Cardiac muscle cell (in vitro differentiated cells and primary cell): ENCODE measurements at places on chromosomes 7 and 10. TPM values are rescaled to one million over a fixed set of nuclear protein-coding genes. Genes with fewer than 3 reads are reported as not detected.

DNA sequence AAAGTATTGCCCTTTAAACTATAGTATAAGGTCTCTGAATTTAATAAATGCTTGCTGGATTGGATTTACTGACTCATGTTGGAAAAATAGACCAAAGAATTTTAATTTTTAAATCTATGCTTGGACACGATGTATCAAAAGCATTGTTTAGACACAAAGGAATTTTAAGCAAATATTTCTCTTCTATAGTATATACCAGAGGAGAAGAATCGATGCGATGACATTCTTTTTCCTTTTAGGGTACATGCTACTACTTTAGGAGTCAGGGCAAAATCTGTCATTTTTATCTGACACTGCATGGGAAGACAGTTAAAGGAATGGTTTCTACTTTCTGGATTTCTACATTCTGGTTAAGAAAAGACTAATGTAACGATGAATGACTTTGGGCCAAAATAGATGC lies 339.9 kb downstream of the BMPER start:
- no peak for DNase-seq
- H3K27me3 ChIP-seq: no peaks in the 10 kb centered on the region
- H3K27ac ChIP-seq: no peak overlapping the region
- no peaks in the 10 kb centered on the region for H3K36me3 ChIP-seq
- H3K4me1 ChIP-seq: no peaks in the 10 kb centered on the region

GRCh38 chr10:5971315-5971832 lies 6.0 kb downstream of the IL15RA start:
- no peak overlapping the region for H3K27ac ChIP-seq
- no peaks in the 10 kb centered on the region for H3K4me1 ChIP-seq
- no peaks in the 10 kb centered on the region for H3K36me3 ChIP-seq
- H3K4me3 ChIP-seq: no peak overlapping the region

GRCh38 chr10:29636178-29636577 lies 1.4 kb upstream of the SVIL start:
- no peaks in the 10 kb centered on the region for H3K36me3 ChIP-seq
- H3K27ac ChIP-seq: peak overlapping the region; percentile 99
- no peaks in the 10 kb centered on the region for H3K27me3 ChIP-seq
- DNase-seq: no peak

GRCh38 chr7:152869677-152870051 lies 110.1 kb downstream of the ACTR3B start:
- no peaks in the 10 kb centered on the region for H3K27me3 ChIP-seq
- no peak overlapping the region for H3K27ac ChIP-seq
- no peak overlapping the region for H3K4me3 ChIP-seq
- H3K36me3 ChIP-seq: no peaks in the 10 kb centered on the region
- no peaks in the 10 kb centered on the region for H3K4me1 ChIP-seq

GRCh38 chr7:130672146-130672545 lies 3.6 kb upstream of the COPG2 start:
- no peak overlapping the region for H3K4me3 ChIP-seq
- H3K36me3 ChIP-seq: no peaks in the 10 kb centered on the region
- no peak overlapping the region for H3K27ac ChIP-seq
- H3K4me1 ChIP-seq: peaks cover 6% of the 10 kb centered on the region

GRCh38 chr10:120508393-120508792 lies 51.4 kb downstream of the PLPP4 start:
- no peak overlapping the region for H3K4me3 ChIP-seq
- no peaks in the 10 kb centered on the region for H3K27me3 ChIP-seq
- no peaks in the 10 kb centered on the region for H3K4me1 ChIP-seq

GRCh38 chr10:5423771-5424170 lies 11.4 kb downstream of the NET1 start:
- DNase-seq: peak; percentile 39
- no peak overlapping the region for H3K27ac ChIP-seq
- no peak overlapping the region for H3K4me3 ChIP-seq
- H3K36me3 ChIP-seq: no peaks in the 10 kb centered on the region
- no peaks in the 10 kb centered on the region for H3K27me3 ChIP-seq

DNA sequence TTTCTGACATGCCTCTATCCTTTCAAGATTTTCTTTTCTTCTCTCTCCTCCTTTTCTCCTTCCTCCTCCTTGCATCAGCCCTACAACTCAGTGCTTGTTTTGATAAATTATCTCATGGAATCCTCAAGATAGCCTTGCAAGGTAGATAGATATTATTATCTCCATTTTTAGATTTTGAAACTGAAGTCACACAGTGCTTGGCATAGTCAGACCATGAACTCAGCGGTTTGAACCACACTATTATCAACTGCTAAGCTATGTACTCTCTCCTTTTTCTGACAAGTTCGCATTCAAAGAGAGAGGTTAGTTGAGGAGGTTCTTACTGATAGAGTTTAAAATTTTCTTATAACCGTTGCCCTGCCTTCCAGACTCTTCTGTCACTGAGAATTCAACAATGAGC lies 79.1 kb downstream of the SUGCT start:
- DNase-seq: peak; percentile 48
- no peaks in the 10 kb centered on the region for H3K36me3 ChIP-seq
- no peak overlapping the region for H3K4me3 ChIP-seq
- no peaks in the 10 kb centered on the region for H3K4me1 ChIP-seq
- H3K27ac ChIP-seq: no peak overlapping the region
- no peaks in the 10 kb centered on the region for H3K27me3 ChIP-seq

DNA sequence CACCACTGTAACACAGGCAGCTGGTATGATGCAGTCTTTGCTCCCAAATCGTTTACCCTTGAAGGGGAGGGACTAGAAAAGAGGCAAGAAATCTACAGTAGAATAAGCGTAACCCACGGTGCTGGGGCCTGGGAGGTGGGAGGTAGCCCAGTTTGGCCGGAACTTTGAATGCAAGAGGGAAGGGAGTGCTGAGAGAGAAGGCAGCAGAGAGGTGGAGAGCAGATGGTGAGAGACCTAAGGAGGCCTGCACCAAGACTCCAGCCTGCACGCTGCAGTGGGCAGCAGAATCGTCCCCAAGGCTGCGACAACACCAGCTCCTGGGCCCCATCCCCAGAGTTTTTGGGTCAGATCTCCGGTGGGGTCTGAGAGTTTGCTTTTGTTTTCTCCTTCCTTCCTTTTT lies 547.5 kb downstream of the GALNT17 start:
- H3K36me3 ChIP-seq: no peaks in the 10 kb centered on the region
- DNase-seq: no peak
- H3K4me1 ChIP-seq: peaks cover 9% of the 10 kb centered on the region
- no peaks in the 10 kb centered on the region for H3K27me3 ChIP-seq
- H3K4me3 ChIP-seq: no peak overlapping the region
- no peak overlapping the region for H3K27ac ChIP-seq

DNA sequence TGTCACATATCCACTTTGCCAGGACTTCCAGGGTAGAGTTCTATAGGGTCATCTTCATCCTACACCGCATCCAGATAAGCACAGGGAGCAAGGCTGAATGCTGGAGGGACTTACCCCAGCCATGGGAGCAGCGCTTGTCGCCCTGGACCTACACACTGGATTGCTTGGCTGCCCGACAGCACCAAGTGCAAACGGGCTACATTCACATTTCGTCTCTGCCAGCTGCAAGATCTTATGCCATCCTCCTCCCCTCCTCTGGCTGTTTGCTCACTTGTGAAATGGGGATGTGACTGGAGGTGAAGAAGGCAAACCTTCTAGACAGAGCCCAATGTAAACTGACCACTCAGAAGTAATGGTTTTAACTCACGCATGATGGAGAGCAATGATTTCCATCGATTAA lies 1.0 kb downstream of the DDC start:
- no peak overlapping the region for H3K4me3 ChIP-seq
- no peak overlapping the region for H3K27ac ChIP-seq
- no peak for DNase-seq

- no peaks in the 10 kb centered on the region for H3K27me3 ChIP-seq
- DNase-seq: no peak
- H3K4me1 ChIP-seq: peaks cover 8% of the 10 kb centered on the region
- H3K4me3 ChIP-seq: no peak overlapping the region
- no peak overlapping the region for H3K27ac ChIP-seq
Observed at GRCh38 chr10:112817981-112818777, 131.9 kb upstream of the TCF7L2 start.

DNA sequence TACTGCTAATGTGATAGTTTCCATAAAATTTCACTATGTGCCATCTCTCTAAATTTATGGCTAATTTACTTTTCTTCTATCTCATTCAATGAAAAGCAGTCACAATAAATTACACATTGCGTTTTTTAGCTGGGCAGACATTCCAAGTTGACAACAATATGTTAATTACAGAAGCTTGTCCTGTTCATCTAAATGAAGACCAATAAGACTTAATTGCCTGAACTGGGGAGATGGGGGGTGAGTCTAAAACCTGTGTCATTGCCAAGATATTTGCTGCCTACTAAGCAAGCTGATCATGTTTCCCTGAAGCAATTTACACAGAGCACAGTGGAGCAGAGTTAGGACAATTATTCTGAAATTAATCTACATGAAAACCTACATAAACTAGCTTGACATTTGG lies 89.3 kb upstream of the ADRB1 start:
- DNase-seq: no peak
- H3K27ac ChIP-seq: no peak overlapping the region
- no peaks in the 10 kb centered on the region for H3K27me3 ChIP-seq
- no peaks in the 10 kb centered on the region for H3K36me3 ChIP-seq
- H3K4me1 ChIP-seq: no peaks in the 10 kb centered on the region

DNA sequence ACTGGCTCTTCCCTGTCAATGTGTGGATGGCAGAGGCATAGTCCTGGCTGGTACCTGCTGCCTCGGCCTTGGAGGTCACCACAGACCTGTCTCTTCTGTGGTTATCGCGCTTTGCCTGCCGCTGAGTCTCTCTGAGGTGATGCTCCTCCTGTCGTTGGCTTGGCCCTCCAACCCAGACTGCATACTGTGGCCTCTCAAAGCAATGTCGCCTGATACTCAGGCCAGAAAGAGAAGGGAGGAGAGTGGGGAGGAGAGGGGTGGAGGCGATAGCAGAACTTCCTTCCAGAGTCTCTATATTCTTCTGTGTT lies 133.2 kb upstream of the KCNMA1 start:
- no peaks in the 10 kb centered on the region for H3K27me3 ChIP-seq

- no peak for DNase-seq
- no peaks in the 10 kb centered on the region for H3K27me3 ChIP-seq
- H3K36me3 ChIP-seq: no peaks in the 10 kb centered on the region
- H3K4me3 ChIP-seq: no peak overlapping the region
Observed at GRCh38 chr7:108441392-108441955, 14.8 kb downstream of the NRCAM start.

- no peaks in the 10 kb centered on the region for H3K27me3 ChIP-seq
- no peak overlapping the region for H3K4me3 ChIP-seq
- H3K27ac ChIP-seq: no peak overlapping the region
- no peaks in the 10 kb centered on the region for H3K36me3 ChIP-seq
Observed at GRCh38 chr10:119705434-119705831, 20.4 kb upstream of the INPP5F start.

DNA sequence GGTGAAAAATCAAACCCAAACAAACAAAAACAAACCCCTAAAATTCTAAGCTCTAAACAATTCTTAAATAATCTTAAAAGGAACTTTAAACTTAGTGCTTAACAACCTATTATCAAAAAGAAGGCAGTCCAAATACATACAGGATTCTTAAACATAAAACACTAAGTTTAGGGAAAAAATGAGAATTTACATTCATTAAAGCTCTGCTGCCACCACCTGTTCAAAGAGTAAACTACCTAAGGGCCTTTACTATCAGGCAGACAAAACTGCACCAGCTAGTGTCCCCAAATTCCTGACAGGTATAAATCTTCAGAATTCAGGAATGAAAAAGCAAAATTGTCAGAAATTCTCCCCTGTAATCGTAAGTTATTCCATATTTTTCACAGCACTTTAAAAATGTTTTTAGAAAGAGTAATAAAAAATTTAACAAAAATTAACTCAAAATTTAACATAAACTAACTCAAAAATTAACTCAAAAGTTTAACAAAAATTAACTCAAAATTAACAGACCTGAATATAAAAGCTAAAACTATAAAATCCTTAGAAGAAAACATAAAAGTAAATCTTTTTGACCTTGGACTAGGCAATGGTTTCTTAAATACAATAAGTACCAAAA lies 55.1 kb downstream of the PDZD8 start:
- H3K27me3 ChIP-seq: no peaks in the 10 kb centered on the region
- no peak overlapping the region for H3K27ac ChIP-seq
- no peaks in the 10 kb centered on the region for H3K36me3 ChIP-seq
- DNase-seq: peak; percentile 38

- H3K27ac ChIP-seq: no peak overlapping the region
- no peaks in the 10 kb centered on the region for H3K27me3 ChIP-seq
Observed at GRCh38 chr7:98165827-98166667, 45.2 kb upstream of the BHLHA15 start.

DNA sequence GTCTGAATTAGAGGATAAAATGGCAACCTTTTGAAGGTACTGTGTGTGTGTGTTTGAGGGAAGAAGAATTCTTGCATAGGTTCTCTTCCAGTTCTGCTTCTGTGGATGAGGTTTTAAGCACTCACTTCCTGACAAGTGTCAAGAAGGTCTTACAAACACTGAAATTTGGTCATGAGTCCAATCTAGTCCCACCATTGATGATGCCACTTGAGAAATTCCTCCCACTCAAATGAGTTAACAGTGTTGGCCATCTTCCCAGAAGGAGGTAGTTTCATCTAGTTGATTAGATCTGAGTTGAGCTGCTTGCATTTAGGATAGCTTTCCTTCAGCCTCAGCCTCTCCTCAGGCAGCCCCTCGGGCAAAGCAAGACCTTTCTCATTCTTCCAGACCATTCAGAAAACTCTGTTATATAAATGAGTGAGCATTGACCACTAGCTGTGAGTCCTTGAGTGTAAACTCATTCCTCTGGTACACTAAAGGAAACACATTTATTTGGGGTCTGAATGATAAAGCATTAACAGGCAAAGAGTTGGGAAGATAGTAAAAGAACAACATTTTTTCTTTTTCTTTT lies 189.5 kb downstream of the TRIL start:
- H3K27me3 ChIP-seq: no peaks in the 10 kb centered on the region
- no peaks in the 10 kb centered on the region for H3K36me3 ChIP-seq
- no peak overlapping the region for H3K27ac ChIP-seq
- H3K4me1 ChIP-seq: no peaks in the 10 kb centered on the region

DNA sequence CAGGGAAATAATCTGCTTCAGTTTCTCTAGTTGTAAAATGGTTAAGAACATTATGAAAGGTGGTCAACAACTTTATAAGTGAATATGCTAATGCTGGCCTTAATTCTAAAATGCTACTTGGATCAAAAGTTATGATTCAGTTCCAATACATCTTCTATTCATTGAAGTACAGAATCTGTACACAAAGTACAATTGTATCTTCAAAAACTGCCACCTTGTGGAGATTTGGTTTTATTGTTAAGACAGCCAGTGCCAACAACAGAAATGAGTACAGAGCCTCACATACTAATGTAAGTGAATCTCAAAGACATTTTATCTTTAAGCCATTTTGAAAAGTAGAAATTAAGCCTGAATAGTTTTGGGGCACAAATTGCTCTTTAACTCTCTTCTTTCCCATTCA lies 194.0 kb downstream of the CFTR start:
- peaks cover 38% of the 10 kb centered on the region for H3K4me1 ChIP-seq
- no peaks in the 10 kb centered on the region for H3K27me3 ChIP-seq
- peak; percentile 75 for DNase-seq
- no peaks in the 10 kb centered on the region for H3K36me3 ChIP-seq
- H3K4me3 ChIP-seq: no peak overlapping the region

The EIF5AL1 gene
- 0.27 and 0.46 TPM in 2 replicates for total RNA-seq

The EPHA1 gene
- total RNA-seq: 0.30 TPM in 1 of 2 replicates, not detected in the other

The ST8SIA6 gene
- total RNA-seq: not detected in 2 replicates

The FAM241B gene
- 8.5 and 13.7 TPM in 2 replicates for total RNA-seq

The PTPN20 gene
- 0.42 and 0.46 TPM in 2 replicates for total RNA-seq

The PRPS1L1 gene
- not detected in 2 replicates for total RNA-seq

The WDR86 gene
- 71.8 and 130 TPM in 2 replicates for total RNA-seq

The CRTAC1 gene
- 0.30 and 3.1 TPM in 2 replicates for total RNA-seq

The PLOD3 gene
- 45.1 and 52.7 TPM in 2 replicates for total RNA-seq

The TMEM225B gene
- 0.81 and 2.3 TPM in 2 replicates for total RNA-seq

The THNSL1 gene
- 3.9 and 4.5 TPM in 2 replicates for total RNA-seq

The ASB4 gene
- total RNA-seq: not detected in 2 replicates

The PHKG1 gene
- total RNA-seq: 0.21 and 0.81 TPM in 2 replicates

The C10orf62 gene
- 0.25 and 0.30 TPM in 2 replicates for total RNA-seq
